Osteocyte (in vitro differentiated cells): ENCODE measurements at places on chromosomes 3 and 15. TPM values are rescaled to one million over a fixed set of nuclear protein-coding genes. Genes with fewer than 3 reads are reported as not detected.

The SEC62 gene
- total RNA-seq = 112 and 113 TPM in 2 replicates

GRCh38 chr15:62079594-62079993 lies 12.8 kb downstream of the C2CD4A start:
- H3K27ac ChIP-seq = no peak overlapping the region
- H3K4me1 ChIP-seq = no peaks in the 10 kb centered on the region
- H3K36me3 ChIP-seq = no peaks in the 10 kb centered on the region
- DNase-seq = no peak
- H3K27me3 ChIP-seq = peaks cover 27% of the 10 kb centered on the region
- no peak overlapping the region for H3K4me3 ChIP-seq

DNA sequence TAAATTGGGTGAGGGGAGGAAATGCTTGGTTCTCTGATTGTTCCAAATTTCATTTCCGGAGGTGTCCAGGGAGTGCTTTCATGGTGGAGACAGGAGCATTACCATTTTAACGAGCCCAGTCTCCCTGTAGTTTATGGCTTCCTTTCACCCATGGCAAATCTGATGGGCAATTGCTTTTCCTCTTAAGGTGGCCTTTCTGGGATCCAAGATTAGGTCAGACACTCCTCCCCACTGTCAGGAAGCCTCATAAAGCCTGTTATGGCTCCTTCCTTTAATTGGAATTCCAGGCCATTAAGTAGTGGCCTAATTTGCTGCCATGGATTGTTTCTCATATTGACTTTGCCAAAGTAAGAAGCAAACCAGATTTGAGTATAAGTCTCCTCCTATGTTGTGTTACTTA lies 157.8 kb downstream of the PDCD6IP start:
- H3K4me1 ChIP-seq = peaks cover 2% of the 10 kb centered on the region
- H3K36me3 ChIP-seq = no peaks in the 10 kb centered on the region
- H3K4me3 ChIP-seq = no peak overlapping the region
- H3K27ac ChIP-seq = no peak overlapping the region
- peaks cover 15% of the 10 kb centered on the region for H3K27me3 ChIP-seq

DNA sequence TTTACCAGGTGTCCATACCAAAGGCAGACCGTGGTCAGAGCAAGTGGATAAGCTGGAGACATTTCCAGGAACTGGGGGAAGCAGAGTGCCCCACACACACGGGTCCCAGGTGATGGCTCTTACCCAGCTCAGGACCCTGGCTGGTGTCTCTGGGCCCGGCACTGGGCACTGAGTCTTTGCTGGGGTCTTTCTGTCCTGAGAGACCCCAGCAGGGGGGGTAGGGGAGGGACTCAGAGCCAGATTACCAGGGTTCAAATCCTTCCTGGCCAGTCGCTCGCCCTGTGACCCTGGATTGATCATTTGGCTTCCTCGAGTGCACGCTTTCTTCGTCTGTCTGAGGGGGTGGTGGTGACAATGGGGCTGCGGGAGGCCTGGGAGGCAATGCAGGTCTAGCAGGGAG lies 95.7 kb downstream of the PLXNA1 start:
- H3K4me1 ChIP-seq = no peaks in the 10 kb centered on the region
- no peak for DNase-seq
- H3K36me3 ChIP-seq = no peaks in the 10 kb centered on the region
- H3K27ac ChIP-seq = no peak overlapping the region
- no peak overlapping the region for H3K4me3 ChIP-seq

DNA sequence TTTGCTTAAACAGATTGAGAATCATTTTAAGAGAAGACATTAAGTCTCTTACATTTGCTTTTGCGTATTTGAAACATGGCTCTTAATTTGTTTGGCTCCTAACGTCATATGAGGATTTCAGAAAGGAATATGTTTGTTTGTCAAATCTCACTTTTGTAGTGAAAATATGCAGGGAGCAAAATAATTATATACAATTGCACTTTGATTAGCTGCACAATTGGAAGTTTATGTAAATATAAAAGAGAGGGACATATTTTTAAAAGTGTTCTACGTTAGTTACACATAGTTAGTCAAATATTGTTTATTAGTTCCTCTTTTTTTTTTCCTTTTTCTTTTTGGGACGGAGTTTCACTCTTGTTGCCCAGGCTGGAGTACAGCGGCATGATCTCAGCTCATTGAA lies 42.7 kb upstream of the GOLIM4 start:
- peaks cover 3% of the 10 kb centered on the region for H3K27me3 ChIP-seq
- no peaks in the 10 kb centered on the region for H3K4me1 ChIP-seq
- no peak overlapping the region for H3K27ac ChIP-seq

The SIDT1 gene
- total RNA-seq = not detected in 2 replicates

DNA sequence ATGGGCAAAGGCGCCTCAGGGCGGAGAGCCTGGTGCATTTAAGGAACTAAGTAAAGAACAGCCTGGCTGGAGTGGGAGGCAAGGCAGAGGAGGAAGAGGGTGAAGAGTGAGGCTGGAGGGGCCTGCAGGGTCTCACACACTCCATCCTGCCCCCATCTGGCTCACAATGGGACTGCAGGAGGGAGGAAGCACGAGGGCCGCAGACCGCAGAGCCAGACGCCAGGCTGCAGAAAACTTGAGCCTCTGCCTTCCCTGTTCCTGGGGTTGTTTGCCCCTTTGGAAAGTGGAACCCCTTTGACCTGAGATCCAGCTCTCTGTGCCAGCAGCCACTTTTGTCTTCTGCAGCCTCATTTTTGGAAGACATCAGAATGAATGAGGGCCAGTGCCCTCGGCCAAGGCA lies 138.0 kb downstream of the SRGAP3 start:
- no peak overlapping the region for H3K27ac ChIP-seq
- H3K4me1 ChIP-seq = no peaks in the 10 kb centered on the region
- no peak overlapping the region for H3K4me3 ChIP-seq
- DNase-seq = no peak
- H3K27me3 ChIP-seq = peaks cover 28% of the 10 kb centered on the region

DNA sequence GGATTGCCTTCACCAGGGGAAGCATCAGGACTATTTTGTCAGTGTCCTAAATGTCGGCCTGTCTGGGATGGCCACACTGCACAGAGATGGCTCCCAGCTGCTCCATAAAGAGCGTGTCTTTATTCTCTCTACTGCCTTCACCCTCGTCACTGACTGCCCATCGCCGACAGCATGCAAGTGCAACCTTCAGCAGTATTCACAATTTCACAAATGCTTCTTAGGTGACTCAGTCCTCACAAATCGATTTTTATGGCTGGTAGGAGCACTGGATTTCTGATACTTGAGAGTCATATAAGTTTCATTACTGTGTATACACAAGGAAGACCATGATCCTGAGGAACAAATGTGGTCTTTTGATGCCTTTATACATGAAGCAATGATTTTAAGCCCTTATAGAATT lies 1.1 kb upstream of the SSUH2 start:
- H3K27me3 ChIP-seq = peaks cover 4% of the 10 kb centered on the region
- DNase-seq = no peak
- no peaks in the 10 kb centered on the region for H3K36me3 ChIP-seq

- DNase-seq = no peak
- H3K27ac ChIP-seq = no peak overlapping the region
- H3K27me3 ChIP-seq = no peaks in the 10 kb centered on the region
- no peaks in the 10 kb centered on the region for H3K4me1 ChIP-seq
Measured at GRCh38 chr15:97072545-97072944, 742.0 kb downstream of the NR2F2 start.
